ENCODE measurements at places on chromosomes 4 and X.

GRCh38 chr4:143140696-143141095 is 44.0 kb upstream of the USP38 start:
- DNase-seq: no peak

DNA sequence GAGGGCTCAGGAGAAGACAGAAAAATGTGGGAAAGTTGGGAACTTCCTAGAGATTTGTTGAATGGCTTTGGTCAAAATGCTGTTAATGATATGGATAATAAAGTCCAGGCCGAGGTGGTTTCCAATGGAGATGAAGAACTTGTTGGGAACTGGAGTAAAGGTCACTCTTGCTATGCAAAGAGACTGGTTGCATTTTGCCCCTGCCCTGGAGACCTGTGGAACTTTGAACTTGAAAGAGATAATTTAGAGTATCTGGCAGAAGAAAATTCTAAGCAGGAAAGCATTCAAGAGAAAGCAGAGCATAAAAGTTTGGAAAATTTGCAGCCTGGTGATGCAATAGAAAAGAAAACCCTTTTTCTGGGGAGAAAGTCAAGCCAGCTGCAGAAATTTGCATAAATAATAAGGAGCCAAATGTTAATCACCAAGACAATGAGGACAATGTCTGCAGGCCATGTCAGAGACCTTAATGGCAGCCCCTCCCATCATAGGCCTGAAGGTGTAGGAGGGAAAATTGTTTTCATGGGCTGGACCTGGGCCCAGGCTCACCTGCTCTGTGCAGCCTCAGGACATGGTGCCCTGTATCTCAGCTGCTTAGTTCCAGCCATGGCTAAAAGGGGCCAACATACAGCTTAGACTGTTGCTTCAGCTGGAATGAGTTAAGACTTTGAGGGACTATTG is 203.8 kb downstream of the RELL1 start:
- DNase-seq: no peak

DNA sequence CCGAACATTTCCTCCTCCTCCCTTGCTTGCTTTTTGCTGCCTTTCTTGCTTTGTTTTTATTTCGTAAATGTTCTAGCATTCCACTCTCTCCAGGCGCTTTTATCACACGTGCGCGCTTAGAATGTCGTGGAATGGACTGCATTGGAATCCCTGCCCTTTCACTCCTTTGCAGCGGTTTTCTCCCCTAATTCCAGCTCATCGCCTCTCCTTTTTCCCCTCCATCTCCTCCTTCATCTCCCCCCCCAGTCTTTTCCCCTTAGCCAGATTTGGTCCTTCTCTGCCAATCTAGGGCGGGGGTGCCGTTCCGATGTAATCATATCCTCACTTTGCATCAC is 579 bp downstream of the OGT start:
- no peak for DNase-seq

DNA sequence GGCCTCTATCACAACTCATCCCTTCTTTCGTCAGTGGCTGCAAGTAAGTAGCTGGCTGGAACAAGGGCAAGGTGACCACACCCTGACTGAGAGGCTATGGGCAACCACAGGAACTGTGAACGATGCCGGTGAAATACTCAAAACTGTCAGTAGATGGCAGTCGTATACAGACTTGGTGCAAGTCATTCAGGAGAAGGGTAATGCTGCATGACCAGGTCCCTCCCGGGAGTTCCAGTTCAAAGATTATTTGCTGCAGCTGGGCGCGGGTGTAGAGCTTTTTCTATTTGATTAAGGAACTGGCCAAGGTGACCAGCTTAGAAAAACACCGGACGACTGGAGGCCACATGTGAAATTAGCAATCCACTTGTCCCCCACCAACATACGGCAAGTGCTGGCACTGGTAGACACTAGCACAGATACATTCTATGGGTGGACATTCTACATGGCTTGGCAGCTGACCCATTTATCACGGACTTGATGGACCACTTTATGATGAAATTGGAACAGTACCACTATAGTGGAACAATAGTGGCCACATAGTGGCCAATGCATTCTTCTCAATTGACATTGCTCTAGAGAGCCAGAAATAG is 726.6 kb downstream of the TRAM1L1 start:
- peak; percentile 24 for DNase-seq

DNA sequence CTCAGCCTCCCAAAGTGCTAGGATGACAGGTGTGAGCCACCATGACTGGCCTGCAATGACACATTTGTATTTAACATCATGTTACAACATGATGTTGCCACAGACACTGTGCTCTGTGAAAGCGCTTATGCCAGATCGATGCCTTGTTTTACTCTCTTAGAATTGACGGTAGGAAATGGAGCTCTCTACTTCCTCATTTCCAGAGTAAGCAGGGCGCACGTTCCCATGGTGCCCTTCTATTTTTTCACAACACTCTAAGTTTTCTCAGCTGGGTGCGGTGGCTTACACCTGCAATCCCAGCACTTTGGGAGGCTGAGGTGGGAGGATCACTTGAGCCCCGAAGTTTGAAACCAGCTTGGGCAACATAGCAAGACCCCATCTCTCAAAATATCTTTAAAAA is 60.7 kb upstream of the DHRSX start:
- DNase-seq: no peak

- no peak for DNase-seq
Observed at GRCh38 chr4:150746156-150746555, 164.2 kb downstream of the MAB21L2 start.

- no peak for DNase-seq
Observed at GRCh38 chrX:115906276-115906675, 264.3 kb upstream of the AGTR2 start.

GRCh38 chr4:168461821-168462220 is 18.5 kb downstream of the DDX60L start:
- no peak for DNase-seq

DNA sequence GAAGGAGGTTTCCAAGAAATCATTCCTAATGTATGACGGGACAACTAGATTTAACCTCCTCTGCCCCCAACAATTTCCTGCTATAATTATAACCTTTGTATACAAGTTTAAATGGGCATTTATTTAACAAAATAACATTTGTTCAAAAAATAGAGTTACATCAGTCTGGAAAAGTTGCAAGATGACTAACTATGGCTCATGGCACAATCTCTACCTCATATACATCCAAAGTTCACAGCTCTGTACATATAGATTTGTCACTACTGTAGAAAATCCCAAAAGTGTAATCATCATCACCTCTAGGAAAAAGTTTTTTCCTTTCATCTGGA is 3.8 kb upstream of the RPS6KA3 start:
- no peak for DNase-seq

DNA sequence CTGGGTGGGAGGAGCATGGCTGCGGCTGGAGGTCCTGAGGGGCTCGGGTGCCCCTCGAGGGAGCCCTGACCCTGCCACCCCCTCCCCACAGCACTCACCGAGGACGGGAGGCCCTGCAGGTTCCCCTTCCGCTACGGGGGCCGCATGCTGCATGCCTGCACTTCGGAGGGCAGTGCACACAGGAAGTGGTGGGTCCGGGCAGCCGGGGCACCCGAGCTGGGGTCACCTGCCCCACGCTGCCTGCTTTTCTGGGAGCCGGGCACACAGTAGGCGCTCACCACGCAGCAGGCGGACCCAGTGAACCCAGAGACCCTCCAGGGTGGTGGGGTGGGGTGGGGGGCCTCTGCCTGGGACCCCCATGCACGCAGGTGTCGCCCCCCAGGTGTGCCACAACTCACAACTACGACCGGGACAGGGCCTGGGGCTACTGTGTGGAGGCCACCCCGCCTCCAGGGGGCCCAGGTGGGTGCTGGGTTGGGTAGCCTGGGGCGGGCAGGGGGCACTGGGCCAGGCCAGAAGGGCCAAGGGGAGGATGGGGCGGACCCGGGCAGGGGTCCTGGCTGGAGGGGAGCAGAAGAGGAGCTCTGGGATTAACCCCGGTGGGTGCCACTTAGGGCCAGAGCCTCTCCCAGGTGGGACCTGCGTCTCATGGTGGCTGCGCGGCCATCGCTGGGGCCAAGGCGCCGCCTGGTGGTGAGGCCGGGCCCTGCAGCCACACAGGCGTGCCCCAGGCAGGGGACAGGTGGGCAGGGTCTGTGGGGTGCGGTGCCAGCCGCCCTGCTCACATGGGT is 1.4 kb downstream of the HGFAC start:
- peak; percentile 57 for DNase-seq

GRCh38 chr4:76665153-76665552 is 230.1 kb downstream of the SHROOM3 start:
- DNase-seq: no peak

- DNase-seq: no peak
Observed at GRCh38 chr4:26088433-26088928, 174.5 kb downstream of the SMIM20 start.

- DNase-seq: no peak
Observed at GRCh38 chr4:151653548-151653918, 107.3 kb downstream of the GATB start.

- DNase-seq: no peak
Observed at GRCh38 chrX:48531358-48531959, 8.1 kb upstream of the TBC1D25 start.

DNA sequence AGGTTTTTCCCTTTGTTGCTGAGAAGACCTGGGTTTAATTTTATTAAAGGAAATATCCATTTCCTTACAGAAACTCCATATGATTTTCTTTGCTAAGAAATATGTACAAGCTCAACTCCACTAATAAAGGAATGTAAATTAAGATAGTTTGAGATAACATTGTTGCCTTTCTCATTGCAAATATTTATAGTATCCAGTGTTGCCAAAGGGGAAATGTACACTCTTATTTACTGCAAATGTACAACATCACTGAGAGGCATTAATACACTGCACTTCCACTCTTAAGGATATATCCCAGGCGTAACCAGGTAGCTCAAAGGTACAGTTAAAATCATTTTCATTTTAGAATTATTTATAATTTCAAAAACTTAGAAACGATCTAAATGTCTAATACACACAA is 7.5 kb upstream of the LRBA start:
- no peak for DNase-seq

DNA sequence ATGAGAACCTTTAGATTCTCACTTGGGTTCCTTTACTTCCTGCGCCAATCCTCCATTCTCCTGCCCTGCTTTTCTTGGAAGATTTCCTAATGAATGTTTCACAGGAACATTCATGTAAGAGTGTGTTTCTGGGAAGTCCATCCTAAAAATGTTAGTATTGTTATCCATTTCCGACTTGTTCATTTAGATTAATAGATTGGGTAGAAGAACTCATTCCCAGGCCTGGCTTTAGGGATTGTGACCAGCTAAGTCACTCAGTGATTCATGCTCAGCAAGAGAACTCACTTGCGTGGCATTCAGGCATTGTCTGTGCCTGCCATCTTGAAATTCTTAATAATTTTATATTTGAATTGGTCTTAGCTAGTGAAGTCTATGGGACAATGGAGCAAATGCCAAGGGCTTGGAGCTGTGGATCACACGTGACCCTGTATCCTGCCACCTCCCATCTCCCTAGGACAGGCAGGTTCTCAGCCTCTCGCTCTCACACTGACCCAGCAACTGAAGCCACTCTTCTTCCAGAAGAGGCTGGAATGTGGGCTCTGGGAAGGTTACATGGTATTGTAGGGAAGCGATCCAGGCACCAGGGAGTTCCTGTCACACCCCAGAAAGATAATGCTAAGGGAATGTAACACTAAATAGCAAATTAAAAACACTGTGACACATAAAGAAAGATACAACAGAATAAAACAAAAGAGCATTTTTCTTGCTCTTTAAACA is 562.1 kb downstream of the TMA16 start:
- DNase-seq: no peak

DNA sequence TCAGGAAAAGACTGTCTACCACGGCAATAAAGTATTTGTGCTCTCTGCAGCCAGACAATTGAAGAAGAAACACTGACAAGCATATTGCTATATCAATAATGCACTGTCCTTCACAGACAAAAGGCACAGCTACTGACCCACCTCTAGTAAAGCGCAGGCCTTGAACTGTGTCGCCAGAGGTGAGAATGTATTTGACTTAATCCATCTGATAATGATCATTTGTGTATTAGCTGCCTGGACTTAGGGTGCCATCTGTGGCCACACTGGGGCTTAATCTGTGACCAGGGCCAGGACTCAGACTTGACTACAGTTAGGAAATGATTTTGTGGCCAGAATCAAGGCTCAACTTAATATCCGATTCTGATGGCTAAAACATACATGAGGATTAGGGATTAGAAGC is 260.4 kb downstream of the SMARCA1 start:
- no peak for DNase-seq

DNA sequence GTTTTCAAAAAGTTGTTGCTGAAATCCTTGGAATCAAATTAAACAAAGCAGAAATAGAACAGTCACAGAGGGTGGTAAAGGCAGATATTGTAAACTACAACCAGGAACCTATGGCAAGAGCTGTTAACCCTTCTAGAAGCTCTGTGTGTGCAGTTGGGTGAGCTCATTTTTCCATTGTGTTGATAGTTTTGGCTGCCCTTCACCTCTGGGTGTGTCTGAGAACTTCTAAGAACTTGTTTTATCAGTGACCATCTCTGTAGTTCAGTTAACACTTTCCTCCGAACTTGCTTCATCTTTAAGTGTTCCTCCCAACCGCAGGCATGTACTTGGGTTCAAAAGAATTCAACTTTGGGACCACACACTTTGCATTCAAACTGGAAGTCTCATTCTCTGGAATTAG is 32.7 kb downstream of the RBMX start:
- no peak for DNase-seq

DNA sequence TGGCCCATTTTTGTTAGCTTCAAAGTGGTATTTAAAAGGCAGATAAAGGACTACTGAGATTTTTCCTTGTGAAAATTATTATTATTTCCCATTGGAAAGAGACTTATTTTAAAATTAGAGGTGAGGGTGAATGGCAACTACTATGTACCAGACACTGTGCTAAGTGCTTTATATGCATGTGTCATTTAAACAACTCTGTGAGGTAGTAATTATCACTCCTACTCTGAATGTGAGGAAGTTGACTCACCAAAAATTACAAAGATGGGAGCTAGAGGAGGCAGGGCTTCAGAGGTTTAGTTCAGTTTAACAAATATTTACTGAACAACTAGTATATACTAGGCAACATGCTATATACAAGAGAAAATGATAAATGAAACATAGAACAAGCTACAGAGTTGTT is 78.2 kb downstream of the MSL3 start:
- no peak for DNase-seq

DNA sequence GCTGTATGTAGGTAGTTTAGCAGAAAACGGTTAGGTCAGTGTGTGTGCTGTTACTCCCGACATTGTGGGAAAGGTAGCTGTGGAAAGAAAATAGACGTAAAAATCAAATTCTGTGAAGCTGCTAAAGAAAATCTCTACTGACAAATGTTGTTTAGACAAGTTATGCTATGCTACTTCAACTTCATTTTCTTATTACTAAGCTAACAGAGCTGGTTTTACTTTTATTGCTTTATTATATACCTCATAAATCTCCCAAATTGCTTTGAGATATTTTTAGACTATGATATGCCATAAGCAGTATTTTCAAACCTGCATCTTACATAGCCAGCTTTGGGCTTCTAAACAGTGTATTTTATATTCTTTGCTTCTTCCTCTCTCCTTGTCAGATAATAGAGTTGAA is 108.2 kb upstream of the PACRGL start:
- no peak for DNase-seq

DNA sequence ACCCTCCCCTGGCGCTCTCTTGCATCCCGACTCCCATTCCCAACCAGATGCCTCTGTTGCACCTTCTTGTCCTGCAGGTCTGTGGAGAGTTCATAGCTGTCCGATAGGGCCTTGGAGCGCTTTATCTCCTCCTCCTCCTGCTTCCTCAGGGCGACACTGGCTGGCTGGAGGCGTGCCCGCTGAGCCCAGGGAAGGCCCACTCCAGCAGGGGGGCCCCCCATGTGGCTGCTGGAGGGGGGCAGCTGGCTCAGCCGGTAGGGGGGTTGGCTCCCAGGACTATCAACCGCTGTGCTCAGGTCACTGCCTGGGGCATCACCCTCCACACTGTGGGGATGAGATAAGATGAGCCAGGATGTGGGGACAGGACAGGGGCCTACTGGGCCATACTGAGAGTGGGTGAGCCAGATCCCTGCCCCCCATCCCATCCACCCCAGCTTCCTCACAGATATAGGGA is 25.6 kb downstream of the IQSEC2 start:
- DNase-seq: no peak

Data from right cardiac atrium (tissue), 5 donors.